ENCODE measurements at places on chromosomes 5 and 9.

DNA sequence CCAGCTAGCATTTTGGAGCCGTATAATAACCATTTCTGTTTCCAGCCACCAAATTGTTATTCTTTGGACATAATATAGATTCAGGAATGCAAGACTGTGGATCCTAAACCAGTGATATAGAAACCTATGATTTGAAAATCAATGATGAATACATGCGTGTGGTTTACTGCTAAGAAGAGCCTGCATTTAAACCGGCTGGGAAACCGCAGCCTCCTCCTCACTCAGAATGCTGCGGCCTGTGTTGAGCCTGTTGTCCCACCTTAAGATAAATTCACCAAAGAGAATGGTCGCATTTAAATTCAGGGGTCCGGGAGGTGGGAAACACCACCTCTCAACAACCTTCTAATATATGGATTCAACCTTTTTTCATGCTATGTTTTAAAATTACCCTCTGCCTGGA lies 148.0 kb downstream of the MEF2C start:
- no peak for DNase-seq

DNA sequence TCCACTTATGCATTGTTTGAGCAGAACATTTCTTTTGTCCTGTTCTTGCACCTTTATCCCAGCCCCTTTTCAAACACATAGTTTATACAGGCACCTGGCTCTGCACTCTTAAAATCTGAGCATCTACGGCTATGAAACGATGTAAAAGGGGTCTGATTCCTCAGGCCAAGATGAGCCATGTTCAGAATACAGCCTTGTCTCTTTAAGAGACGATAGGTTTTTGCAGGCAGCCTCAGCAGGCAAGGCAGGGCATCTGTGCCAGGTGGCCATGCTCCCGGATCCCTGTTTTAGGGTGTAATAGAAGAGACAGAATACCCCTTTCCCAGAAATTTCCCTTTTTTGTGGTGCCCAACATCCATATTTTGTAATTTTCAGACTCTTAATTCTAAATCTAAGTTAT lies 89.1 kb upstream of the NFIB start:
- no peak for DNase-seq

DNA sequence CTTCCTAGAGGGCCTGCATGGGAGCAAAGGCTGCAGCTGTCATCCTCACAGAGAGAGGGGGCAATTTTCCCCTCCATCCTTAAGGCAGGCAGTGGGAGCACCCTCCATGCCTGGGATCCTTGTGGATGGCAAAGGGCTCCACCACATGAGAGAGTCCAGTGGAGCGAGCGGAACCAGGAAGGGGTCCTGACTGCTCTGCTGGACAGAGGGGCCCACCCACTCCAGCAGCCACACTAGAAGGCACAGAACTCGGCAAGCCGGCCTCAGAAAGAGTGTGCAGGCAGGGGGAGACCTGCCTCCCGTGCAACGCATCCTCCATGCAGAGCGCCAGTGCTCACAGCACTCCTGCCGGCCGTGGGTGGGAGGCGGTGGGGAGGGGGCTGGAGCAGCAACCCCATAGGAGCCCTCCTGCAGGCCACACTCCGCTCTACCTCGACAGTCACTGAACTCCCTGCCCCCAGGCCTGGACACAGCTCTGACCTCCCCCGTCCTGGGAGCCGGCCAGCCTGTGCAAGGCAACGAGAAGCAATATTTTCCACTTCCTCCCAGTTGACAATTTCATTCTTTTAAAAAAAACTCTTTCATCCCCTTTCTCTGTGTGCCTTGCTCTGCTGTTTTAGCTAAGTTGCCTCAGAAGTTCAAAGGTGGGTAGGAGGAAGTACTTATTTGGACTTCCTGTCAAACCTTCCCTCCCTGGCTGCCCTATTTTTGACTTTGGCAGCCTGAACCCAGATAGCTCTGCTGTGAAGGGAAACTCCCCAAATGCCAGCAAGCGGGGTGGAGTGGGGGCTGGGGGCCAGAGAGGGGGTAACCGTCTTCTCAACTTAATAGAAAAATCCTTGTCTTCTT lies 5.3 kb upstream of the LCP2 start:
- peak; percentile 87 for DNase-seq

DNA sequence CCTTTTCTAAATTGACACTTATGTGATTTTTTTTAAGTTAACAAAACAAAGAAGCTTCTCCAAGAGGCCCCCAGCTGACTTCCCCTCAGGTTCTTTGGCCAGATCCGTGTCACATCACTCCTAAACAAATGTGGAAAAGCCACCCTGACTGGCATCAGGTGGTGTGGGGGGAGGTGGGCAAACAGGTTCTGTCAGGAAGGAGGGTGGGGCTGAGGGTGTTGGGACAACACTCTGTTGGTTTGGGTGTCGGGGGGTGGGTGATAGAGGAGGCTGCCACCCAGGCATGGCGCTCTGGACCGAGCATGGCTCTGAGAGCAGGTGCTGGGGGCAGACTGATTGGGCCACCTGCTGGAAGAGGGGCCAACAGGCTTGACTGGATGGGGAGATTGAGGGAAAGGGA lies 210.9 kb downstream of the HSPA4 start:
- DNase-seq = no peak

GRCh38 chr9:122941582-122942234 lies 888 bp downstream of the RABGAP1 start:
- DNase-seq = peak; percentile 36

DNA sequence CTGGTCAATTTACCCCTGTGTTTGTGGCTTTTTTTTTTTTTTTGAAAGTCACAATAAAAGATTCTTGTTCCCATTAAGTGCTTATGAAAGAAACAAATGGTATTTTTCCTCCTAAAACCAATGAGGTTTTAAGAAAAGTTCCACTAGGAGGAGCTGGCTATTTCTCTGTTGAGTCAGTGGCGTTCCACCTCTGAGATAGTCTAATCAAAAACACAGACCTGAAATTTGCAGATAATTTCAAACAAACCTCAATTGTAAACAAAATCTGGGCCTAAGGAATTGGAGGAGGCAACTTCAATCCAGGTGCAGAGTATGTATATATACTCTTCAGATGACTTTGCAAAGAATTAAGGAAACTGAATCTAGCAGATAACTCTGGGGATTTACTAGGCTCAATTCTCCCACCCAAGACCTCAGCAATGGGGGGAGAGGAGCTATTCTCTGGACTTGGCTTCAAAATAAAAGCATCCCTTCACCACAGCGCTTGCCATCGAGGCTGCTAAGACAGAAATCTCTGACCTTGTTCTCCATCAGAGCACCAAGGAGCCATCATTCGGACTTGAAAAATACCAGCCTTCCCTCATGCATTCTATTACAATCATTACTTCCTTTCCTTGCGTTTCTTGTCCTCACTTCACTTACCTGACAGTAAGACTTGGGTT lies 52.4 kb downstream of the FANCC start:
- peak; percentile 20 for DNase-seq

GRCh38 chr9:134637241-134637640 lies 4.4 kb upstream of the COL5A1 start:
- DNase-seq = no peak

DNA sequence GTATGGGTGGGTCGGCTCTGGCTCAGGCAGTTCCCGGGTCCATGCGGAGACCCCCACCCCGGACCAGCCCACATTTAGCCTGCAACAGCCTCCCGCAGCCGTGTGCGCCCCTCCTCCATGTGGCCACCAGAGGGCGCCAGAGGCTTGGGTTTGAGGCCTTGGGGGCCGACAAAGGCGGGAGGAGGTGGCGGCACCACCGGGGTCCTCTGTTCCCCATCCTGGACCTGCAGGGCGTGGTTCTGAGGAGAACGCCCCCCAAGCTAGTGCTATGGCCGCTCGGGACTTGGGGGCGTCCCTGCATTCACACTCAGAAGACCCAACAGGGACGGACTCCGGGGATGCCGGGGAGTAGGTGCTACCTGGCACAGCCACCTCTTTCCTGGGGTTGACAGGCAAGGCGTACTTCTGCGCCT lies 16.5 kb downstream of the ASS1 start:
- DNase-seq = peak; percentile 61

- DNase-seq = no peak
These were observed 136.2 kb downstream of the BARX1 start for GRCh38 chr9:93818827-93819472.

DNA sequence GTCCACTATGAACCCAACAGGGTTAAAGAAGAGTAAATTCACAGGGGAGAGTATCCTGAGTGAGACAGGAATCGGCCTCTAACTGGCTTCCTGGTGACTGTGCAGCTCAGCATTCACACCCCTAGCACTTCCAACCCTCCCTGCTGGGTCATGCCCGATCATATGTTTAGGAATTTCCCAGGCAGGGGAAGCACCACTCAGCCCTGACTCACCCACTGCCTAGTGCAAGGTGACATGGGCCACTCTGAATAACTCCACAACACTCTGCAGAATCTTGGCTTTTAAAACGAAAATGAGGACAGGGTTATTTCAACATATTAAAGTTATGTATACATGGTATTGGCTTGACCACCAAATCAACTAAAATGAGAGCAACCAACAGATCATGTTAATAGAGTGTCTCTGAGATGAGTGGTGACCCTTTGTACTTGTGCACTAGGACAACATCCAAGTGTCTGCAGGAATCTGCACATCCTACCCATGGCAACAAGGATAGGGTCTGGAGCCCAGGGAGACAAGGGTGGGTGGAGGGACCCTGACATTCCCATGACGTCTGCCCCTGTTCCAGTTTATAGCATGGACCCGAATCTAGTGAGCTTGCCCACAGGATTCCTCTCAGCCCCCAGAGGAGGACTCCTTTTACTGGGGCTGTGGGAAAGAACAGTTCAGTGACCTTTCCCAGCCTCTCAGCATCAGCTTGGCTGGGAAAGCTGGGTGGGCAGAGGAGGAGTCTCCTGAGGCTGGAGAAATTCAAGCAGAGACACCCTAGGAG lies 485.8 kb downstream of the SEMA5A start:
- DNase-seq = no peak

DNA sequence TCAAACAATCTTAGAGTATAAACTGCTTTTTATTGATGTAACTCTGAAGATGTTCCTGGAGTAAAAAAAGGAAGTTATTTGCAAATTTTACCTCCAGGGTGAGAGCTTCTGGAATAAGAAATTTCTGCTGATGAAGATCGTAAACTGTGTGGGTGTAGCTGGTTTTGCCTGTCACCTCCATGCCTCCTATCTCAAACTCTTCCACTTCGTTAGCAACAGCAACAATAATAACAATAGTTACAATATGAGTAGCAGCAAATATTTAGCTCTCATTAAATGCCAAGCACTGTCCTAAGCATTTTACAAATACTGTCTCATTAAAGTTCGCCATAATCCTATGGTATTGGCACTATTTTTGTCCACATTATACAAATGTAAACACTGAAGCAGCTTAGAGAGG lies 57.9 kb downstream of the GCNT1 start:
- peak; percentile 28 for DNase-seq

All from NB4 (cell line).